ENCODE measurements at places on chromosomes 13 and 19.

- no peak for DNase-seq
Observed at GRCh38 chr13:22126433-22127021, 455.7 kb downstream of the FGF9 start.

- no peak for DNase-seq
Observed at GRCh38 chr13:104592545-104593250, 1526.5 kb upstream of the SLC10A2 start.

DNA sequence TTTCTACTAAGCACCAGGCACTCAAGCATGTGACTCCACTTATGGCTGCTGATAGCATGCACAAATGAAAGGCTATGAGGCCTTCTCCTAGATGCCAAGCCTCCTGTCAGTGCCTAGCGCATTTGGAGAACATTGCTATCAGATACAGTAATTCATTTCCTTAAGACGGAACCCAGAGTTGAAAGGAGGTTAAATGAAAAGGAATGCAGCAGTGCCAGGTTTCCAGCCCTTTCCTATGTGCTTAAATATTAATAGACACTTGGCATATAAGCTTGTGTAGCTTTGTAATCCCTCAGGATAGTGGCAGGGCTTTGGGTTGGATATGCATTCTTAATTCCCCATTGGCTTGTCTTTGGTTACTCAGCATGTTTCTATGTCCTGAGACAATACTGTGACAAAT lies 140.1 kb upstream of the FRY start:
- DNase-seq, result no peak

- DNase-seq, result no peak
Observed at GRCh38 chr19:29040292-29040691, 172.7 kb downstream of the UQCRFS1 start.

DNA sequence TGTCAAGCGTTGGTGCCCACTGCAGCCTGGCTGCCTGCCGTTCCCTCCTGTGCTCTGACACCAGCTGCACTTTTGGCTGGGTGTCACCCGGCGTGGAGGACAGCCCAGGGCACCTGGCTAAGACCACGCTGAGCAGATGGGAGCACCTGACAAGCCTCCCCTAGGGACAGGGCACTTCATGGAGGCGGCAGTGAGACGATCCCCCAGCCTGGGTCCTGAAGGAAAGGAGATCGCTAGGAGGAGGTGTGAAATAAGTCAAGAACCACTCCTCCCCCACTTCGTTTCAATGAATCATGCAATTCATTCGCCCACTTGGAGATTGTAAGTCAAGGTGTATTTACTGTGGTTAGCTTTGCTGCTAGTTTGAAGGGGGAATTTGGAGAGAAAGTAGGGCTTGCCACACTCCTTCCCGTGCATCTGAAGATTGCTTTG lies 38.8 kb downstream of the VSTM2B start:
- no peak for DNase-seq

GRCh38 chr13:45040622-45041021 lies 51.3 kb downstream of the GPALPP1 start:
- no peak for DNase-seq
